ENCODE measurements at places on chromosomes 3 and 15.

DNA sequence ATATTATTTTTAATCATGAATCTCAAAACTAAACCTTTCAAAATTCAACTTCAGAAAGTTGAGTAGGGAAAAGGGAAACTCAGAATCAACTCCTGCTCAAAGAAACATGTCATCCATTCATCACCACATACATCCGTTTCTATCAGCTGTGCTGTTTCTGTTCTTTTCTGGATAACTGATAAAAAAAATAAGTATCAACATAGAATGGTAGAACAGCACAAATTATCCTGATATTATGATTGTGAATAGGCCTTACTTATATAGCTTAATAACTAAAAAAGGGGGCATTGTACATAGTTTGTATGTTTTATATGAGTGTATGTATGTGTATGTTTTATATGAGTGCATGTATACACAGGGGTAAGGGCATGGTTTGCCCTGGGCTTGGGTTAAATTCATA, 3.1 kb downstream of the TM4SF1 start:
- DNase-seq = no peak

GRCh38 chr3:195893516-195893915, 14.8 kb downstream of the TNK2 start:
- DNase-seq = peak; percentile 86

- DNase-seq = no peak
These were observed 27.1 kb upstream of the OSBPL11 start for GRCh38 chr3:125622381-125622791.

- no peak for DNase-seq
These were observed 216.8 kb downstream of the NR1D2 start for GRCh38 chr3:24161841-24162240.

DNA sequence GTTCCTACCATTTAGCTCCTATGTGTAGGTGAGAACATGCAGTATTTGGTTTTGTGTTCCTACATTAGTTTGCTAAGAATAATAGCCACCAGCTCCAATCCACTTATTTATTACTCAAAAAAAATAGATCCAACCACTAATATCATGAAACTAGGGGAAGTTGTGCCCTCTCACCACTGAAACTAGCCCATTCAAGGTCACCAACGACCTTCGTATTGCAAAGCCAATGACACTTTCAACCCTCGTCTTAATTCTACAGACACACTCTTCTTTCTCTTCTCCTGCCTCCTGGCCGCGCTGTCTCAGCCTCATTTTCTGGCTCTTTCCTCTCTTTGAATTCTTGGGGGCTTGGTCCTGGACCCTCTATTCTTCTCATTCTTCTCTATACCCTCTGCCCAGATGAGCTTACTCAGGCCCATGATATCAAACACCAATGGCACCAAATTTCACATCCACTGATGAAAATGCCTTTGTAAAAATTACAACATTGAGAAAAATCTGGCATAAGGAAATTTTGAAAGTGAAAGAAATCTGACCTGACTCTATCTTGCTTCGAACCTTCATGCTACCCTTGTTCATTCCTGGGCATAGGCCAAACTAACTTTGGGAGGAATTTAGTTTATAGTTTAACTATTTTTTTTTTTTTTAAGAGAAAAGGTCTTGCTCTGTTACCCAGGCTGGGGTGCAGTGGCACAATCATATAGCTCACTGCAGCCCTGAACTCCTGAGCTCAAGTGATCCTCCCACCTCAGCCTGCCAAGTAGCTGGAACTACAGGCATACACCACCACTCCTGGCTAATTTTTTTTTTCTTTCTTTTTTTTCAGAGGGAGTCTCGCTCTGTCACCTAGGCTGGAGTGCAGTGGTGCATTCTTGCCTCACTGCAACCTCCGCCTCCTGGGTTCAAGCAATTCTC, 25.4 kb upstream of the LIMD1 start:
- DNase-seq = no peak

DNA sequence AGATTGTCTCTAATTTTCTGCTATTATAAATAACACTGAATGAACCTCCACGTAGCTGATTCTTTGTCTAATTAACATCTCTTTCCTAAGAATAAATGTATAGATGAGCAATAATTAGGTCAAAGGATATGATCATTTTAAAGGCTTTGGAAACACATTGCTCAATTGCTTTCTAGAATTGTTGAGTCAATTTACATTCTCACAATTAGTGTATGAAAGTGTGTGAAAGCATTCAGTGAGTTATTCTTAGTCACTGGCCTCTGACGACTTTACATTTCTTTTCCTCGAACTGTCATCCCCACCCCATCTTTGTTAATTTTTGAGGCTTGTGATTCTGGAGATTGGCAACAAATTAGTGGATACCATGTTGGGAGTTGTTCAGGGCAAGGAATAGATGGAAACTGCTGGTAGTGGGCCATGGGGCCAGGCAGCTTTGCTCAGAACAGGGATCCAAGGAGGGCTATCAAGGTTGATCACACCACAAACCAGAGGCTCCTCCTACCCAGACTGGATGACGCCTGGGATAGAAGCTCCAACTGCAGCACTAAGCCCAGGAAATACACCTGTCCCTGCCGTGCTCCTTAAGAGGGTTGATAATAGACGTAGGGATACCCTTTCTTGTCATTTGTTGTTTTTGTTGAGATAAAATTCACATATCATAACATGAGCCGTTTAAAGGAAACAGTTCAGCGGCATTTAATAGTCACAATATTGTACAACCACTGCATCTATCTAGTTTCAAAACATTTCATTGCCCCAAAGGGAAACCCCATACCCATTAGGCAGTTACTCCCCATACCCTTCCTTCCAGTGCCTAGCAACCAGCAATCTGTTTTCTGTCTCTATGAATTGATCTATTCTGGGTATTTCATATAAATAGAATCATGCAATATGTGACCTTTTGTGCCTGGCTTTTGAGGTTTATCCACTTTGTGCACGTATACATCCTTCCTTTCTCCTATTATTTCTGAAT, 27.9 kb downstream of the EIF1B start:
- DNase-seq = no peak

GRCh38 chr3:120443626-120444123, 7.1 kb downstream of the FSTL1 start:
- no peak for DNase-seq

DNA sequence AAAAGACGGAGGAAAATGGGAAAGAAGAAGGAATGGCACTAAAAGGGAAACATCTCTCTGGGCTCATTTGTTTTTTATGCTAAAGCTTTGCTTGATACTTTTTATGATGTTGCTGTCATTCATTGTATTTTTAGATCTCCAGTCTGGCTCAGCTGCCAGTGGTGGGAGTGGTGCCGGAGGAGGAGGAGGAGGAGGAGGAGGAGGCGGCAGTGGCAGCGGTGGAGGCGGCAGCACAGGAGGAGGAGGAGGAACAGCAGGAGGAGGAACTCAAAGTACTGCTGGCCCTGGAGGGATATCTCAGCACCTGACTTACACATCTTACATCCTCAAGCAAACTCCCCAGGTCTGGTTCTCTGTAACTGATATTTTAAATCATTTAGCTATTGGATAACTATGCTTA, 49.6 kb downstream of the MAP6D1 start:
- no peak for DNase-seq

- DNase-seq = no peak
These were observed 8.8 kb upstream of the PRKAR2A start for GRCh38 chr3:48856469-48856868.

DNA sequence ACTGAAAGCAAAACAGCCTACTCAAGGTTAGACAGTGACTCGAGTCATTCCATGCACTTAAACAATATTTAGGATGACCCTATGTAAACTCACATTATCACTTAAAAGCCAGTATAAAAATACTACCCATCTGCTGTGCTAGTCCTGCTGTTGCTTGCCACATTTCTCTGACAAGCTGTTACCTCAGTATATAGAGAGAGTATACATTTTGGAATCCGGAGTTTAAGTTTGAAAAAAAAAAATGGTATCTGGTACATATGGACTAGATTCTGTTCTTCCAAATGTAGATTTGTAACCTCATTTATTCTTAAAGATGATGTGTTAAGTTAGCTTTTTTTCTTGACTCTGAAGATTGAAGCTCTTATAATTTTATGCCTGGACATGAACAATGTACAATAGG, 503.8 kb upstream of the TPRG1 start:
- DNase-seq = no peak

- DNase-seq = peak; percentile 40
These were observed 25.0 kb downstream of the LSM3 start for GRCh38 chr3:14203521-14204079.

DNA sequence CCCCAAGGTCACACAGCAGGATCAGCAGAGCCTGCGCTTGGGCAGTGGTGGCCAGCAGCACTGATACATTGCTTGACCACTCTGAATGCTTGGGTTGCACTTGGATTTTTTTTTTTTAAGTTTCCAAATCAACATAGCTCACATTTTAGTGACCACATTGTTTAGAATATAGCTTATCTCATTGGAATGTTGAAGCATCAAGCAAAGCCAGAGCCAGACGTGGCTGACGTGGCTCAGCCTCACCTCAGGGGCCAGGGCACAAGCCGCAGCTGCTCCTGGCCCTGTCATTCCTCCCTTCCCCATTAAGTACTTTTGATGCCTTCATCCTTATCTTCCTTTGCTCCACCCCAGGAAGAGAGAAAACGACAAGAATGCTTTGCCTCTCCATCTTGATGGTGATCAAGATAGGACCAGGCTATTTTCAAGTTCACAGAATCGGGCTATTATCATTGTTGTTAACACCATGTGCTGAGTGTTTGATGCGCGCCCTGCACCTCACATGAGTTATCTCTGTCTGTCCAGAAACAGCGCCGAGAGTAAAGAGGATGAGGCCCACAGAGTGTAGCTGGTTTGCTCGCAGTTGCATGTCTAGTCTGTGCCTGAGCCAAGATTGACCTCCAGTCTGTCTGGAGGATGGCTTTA, 75.8 kb downstream of the AAGAB start:
- DNase-seq = no peak

GRCh38 chr3:45711931-45712330, 22.7 kb downstream of the SACM1L start:
- no peak for DNase-seq

GRCh38 chr3:114363554-114364202, 69.8 kb downstream of the TIGIT start:
- DNase-seq = no peak

GRCh38 chr15:49831206-49831965, 210.5 kb downstream of the DTWD1 start:
- DNase-seq = no peak

- DNase-seq = peak; percentile 5
These were observed 103.6 kb upstream of the THSD4 start for GRCh38 chr15:71011503-71012155.

- DNase-seq = no peak
These were observed 80.7 kb downstream of the TIGIT start for GRCh38 chr3:114374433-114374990.

- no peak for DNase-seq
These were observed 23.2 kb downstream of the SENP8 start for GRCh38 chr15:72141171-72142084.

DNA sequence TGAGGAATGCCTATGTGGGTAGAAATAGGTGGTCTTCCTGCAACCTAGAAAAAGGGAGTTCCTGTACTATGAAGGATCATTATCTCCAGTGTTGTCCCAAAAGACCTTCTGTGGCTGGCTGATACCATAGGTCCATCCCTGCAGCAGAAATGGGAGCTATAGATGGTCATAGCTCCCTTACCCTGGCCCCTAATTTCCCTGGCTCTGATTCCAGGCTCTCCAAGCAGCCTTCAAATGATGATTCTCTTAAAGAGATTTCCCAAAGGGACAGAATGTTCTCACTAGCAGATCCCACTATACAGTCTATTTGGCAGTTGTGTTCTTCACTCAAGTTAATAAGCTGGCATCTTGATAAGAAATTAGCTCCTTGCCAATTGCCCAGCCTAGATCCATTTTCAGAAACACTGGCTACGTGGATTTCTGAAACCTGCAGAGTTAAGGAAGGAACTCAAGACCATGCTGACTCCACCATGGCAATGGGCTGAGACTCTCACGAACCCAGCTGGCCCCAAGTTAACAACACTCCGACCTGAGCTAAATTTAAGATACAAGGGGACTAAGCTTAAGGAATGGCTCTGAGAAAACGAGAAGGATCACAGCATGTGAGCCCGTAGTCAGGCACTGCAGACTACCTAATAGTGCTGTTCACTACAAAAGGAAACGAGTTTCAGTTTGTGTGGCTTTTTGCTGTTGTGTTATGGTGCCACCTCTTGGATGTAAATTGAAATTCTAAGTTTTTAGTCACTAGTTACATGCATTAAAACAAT, 11.4 kb downstream of the C15orf40 start:
- peak; percentile 70 for DNase-seq

DNA sequence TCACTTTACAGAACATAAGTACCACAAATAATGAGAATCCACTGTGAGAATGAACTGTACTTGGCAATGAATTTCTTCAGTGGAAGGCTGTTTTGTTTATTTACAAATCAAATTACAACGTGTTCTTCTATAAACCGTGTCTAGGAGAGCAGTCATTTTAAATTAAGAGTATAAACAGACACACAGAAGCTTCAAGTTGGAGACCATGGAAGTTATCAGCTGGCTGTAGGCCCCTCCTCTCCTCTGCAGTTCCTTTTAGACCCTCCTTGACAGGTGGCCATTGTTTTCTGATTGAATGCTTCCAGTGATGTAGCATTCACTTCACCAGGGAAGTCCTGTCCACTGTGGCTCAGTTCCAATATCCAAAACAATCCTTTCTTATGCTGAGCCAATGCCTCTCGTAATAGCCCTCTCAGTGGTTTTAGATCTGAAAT, 7.3 kb upstream of the MAPK6 start:
- peak; percentile 81 for DNase-seq

DNA sequence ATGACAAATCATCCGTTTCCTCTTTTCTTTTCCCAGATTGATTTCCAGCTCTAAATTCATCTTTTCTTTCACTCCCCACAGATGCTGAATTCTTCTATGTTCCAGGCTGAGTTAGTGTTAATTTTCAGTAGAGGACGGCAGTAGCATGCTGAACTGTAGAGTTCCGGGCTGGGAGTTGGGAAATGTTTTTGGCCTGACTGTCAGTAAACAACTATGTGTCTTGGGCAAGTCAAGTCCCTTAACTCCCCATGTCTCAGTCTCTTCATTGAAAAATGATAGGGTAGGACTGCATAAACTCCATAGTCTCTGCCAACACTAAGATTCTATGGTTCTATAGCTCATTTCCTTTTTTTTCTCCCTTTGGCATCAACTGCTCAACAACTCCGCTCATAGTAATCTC, 333.9 kb downstream of the TIGIT start:
- DNase-seq = no peak

DNA sequence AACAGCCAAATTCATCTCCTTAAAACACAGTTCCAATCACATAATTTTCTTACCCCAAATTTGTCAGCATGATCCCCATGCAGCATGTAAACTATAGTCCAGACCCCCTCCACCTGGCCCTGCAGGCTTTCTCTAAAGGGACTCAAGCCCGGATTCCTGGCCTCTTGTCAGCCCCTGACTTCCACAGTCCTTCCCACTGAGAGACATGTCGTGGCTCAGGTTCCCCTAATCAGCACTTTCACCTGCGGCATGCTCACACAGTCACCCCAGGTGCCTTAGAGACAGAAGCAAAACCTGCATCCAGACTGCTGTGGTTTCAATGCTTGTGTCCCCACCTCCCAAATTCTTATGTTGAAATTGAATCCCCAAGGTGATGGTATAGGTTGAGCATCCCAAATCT, 372.7 kb upstream of the ATP10A start:
- no peak for DNase-seq

- DNase-seq = no peak
These were observed 607.1 kb upstream of the BCHE start for GRCh38 chr3:166444336-166444735.

Data from NCI-H2081 (cell line).